Stimulated activated CD4-positive, alpha-beta T cell treated with anti-CD3 and anti-CD28 coated beads, Interleukin-2, amount 100 ng/mL, for 4 hours (primary cell): ENCODE measurements at places on chromosomes 12 and 14.

GRCh38 chr12:89702503-89702902 lies 6.1 kb downstream of the ATP2B1 start:
- DNase-seq = no peak

DNA sequence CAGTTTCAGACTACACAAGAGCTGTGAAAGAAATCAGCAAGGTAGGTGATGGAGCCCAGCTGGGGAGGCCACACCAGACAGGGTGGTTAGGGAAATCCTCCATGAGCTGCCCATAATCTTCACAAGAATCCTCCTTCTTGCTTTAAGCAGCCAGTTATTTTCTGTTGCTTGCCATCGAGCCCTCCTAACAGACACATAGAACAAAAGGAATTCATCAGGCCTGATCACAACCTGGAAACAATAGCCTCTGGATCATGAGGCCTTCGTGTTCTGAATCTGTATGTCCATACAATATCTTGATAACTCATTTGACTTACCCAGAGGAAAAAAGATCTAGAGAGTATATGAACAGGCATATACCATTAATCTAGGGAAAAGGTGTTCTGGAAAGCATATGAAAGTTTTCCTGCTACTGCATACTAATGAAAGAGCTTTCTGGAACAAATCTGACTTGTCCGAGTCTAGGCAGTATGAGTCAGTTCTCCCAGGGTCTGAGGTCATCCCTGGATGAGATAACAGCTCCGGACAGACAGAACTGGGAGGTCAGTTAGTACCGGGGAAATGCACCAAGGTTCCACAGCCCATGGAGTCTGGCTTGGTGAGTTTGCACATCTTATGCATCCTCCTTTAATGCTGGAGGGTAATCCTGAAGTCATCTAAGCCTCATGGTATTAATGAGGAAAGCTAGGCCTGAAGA lies 52.8 kb upstream of the ELK3 start:
- no peak for DNase-seq

DNA sequence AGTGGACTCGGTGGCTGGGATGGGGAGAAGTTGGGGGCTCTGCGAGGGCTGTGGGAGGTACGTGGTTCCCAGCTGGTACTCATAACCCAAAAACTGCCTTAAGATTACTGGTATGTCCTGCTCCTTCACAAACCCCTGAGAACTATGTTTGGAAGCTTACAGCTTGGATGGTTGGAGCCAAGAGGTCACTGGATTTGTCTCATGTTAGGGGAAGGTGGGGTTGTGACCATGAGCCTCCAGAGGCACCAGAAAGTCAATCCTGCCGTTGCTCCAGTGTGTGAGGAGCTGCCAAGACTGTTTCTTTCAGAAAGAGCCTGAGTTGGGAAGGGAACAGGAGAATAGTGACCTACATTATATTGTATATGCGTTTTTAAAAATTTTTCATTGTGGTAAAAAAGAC lies 33.5 kb downstream of the TEAD4 start:
- DNase-seq = no peak

- DNase-seq = no peak
These were observed 132.9 kb downstream of the PTPN11 start for GRCh38 chr12:112551681-112552080.

GRCh38 chr12:127169321-127170181 lies 1097.4 kb upstream of the TMEM132C start:
- DNase-seq = no peak

DNA sequence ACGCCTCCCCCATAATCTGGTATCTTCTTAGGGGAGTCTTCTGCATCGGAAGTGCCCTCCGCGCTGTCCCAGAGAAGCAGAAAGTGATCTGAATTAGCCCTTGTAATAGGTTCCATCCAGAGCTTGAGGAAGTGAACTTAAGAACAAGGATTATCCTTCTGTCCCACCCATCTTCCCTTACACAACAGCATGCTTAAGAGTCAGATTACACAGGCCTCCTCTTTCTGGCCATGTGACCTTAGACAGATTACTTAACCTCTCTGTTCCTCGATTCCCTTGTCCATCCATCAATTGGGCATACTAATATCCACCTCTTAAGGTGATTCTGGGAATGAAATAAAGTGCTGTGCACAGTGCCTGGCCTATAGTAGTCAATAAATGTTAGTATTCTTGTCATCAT lies 11.4 kb downstream of the CABP1 start:
- no peak for DNase-seq

GRCh38 chr12:11545484-11546330 lies 103.8 kb upstream of the ETV6 start:
- no peak for DNase-seq

- no peak for DNase-seq
These were observed 89.7 kb downstream of the RFX4 start for GRCh38 chr12:106672314-106673025.

GRCh38 chr12:49789992-49790391 lies 38.2 kb downstream of the NCKAP5L start:
- DNase-seq = no peak

DNA sequence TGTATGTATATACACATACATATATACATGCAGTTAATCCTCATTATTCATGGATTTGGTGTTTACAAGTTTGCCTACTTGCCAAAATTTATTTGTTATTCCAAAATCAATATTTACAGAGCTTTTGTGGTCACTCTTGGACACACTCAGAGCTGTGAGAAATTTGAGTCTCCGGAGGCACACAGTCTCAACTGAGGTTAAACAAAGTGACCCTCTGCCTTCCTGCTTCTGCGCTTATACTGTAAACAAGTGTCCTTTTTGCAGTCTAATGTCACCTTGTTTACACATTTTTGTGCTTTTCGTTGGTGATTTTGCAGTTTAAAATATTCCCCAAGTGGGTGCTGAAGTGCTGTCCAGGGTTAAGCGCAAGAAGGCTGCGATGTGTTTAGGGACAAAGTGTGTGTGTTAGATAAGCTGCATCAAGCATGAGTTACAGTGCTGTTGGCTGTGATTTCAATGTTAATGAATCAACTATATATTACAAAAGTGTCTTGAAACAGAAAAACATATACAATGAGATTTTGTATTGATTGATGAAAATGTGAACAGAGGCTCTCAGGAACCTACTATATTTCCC lies 13.1 kb upstream of the LTA4H start:
- DNase-seq = no peak

DNA sequence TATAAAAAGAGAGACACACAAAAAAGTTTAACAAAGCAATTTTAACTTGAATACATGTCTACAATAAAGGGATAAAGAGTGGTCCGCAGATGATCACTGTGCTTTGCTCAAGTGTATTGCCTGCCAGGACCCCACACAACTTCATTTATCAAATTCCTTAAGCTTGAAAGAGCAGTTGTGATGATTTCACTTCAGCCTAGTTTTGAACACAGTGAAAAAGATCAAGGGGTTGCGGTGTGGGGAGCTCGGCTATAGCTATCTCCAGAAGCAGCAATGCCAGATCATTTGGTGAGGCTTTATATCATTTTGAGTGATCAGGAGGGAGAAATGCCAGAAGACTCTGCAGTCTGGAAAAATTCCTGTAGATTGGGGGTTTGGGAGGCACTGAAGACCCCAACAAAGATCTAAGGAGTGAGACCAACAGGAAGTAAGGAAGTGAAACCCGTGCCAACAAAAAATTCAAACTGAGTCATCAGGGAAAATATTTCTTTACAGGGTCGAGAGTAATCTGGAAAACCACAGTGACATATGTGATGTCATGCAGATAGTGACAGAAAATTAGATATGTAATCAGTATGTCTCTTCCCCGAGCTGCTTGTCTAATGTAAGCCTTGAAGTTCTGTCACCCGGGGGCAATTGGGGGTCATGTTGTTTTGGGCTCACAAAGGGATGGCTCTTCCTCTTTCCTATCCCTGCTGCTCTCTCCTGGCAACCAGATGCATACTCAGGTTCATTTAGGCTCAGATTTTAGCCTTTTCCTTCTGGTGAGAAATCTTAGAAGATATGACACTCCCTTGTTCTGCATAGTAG lies 221.8 kb downstream of the MSRB3 start:
- no peak for DNase-seq

DNA sequence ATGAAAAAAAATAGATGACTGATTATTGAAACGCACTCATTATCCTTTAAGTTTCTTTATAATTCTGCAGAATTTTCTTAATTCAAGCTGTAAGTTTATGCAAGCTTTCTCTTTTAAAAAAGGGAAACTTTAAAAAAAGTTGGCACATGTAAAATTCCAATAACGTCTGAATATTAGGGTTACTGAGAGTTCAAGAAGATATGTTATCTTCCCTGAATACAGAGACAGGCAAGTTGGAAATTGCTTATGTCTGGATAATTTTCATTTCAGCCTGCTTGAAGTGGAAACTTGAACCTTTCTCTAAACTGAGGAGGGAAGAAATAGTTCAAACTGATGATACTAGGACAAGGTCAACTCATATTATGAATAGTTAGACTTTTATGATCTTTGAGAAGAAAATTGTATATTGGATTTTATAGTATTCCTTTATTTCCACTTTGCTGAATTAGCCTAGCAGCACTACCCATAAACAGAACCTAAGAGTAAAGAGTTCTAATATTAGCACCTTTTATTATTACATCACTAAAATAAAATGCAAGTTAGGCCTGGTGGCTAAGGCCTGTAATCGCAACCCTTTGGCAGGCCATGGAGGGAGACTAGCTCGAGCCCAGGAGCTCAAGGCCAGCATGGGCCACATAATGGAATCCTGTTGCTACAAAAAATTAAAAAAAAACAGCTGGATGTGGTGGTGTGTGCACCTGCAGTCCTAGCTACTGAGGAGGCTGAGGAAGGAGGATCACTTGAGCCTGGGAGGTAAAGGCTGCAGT lies 288.0 kb downstream of the TRHDE start:
- DNase-seq = no peak

DNA sequence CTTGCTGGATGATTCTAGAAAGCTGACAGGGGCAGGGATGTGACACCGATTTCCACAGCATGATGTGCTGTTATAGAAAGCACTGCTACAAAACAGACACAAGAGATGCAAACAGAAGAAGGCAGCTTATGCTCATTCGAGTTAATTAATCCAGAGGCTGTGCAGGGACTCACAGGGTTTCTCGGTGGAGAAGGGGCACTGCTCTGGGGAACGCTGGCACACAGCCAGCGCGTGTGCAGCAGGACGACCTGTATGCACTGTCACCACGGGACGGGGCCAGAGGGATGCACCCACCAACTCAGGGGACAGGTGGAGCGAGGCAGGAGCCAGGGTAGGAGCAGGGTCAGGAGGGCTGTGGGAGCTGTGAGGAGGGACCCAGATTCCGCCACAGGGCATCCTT lies 143.5 kb downstream of the RIMBP2 start:
- DNase-seq = no peak

- no peak for DNase-seq
These were observed 176.1 kb downstream of the GXYLT1 start for GRCh38 chr12:41968599-41968998.

- no peak for DNase-seq
These were observed 617.4 kb upstream of the STXBP6 start for GRCh38 chr14:25667387-25667786.

DNA sequence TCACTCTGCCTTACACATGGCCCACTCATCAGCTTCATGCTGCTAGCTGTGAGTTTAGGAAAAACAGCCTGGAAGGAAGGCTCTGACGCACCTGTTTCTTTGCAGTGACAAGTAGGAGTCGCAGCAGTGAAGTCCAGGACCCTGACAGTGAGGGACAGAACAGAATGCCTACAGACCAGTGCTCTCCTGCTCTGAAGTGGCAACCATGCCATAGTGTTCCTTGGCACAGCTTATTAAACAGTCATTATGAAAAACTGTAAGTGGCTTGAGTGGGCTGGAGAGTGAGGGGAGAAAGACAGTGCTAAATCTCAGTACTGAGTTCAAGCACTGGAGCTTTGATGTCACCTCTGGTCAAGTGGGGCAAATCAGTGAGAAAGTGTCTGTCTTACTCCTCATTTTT lies 61.7 kb downstream of the MYRFL start:
- no peak for DNase-seq

GRCh38 chr14:74619672-74620131 lies 7.7 kb upstream of the LTBP2 start:
- no peak for DNase-seq

DNA sequence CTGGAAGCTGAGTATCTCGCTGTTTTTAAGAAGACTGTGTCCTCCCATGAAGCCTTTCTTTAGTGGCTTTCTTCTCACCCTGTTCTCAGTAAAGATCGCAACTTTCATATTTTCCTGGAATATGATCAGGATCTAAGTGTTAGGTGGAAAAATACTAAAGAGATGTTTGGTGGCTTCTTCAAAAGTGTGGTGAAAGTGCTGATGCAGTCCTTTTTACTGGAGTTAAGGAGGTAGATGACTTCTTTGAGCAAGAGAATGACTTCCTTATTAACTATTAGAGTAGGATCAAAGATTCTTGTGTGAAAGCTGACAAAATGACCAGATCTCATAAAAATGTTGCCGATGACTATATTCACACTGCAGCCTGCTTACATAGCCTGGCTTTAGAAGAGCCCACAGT lies 141.6 kb downstream of the SLC5A8 start:
- DNase-seq = no peak

DNA sequence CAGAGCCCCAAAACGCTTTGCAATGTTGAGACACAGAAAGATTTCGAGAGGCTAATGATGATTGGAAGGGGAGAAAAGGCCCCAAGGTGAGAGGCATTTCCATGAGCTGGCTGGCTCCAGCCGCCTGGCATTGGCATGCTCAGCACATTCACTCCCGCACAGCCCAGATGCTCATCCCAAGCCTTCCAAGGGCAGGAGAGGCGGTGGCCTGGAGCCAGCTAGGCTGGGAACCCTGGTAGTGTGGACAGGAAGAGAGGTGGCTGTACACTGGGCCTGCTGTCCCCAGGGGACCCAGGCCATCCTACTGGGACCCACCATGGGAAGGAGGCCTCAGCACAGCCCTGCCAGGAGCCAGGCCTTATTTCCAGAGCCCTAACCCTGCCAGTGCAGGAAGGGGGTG lies 72.2 kb downstream of the SPTB start:
- DNase-seq = no peak

GRCh38 chr12:39417916-39418315 lies 25.0 kb downstream of the KIF21A start:
- DNase-seq = no peak
